ENCODE measurements at places on chromosomes 2 and 18.

DNA sequence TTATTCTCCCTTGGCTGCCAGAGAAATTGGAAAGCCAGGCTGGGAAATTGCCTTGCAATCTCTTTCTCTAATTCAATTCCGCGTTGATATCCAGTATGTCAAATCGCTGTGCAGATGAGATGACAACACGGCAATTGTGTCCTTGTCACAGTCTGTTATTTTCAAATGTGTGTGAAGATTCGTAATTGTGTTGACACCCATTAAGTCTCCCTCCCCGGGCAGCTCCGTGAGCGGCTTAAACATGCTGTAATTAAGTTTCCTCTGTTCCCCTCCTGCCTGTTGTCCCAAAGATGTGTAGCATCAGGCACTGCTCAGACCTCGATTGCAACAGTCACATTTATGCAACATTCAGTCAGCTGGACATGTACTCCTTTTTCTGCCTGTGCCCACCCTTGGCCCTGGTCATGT is 209.5 kb downstream of the LPIN1 start:
- DNase-seq: no peak

DNA sequence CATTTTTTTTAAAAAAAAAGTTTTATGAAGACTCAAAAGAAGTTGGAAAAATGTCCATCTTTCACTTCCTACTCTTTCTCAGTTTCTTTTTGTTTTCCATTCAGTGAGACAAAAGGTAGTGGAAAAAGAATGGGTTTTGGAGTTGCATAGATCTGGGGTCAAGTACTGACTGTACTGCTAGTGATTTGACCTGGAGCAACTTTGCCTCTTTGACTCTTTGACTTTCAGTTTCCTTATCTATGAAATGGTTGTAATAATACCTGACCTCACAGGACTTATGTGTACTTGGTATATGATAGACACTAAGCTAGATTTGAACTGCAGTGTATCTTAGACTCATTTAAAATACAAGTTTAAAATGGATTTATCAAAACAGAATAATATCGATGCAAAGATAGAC is 3.5 kb upstream of the KCNE4 start:
- no peak for DNase-seq

- no peak for DNase-seq
Measured at GRCh38 chr2:168200930-168201583, 46.3 kb downstream of the STK39 start.

DNA sequence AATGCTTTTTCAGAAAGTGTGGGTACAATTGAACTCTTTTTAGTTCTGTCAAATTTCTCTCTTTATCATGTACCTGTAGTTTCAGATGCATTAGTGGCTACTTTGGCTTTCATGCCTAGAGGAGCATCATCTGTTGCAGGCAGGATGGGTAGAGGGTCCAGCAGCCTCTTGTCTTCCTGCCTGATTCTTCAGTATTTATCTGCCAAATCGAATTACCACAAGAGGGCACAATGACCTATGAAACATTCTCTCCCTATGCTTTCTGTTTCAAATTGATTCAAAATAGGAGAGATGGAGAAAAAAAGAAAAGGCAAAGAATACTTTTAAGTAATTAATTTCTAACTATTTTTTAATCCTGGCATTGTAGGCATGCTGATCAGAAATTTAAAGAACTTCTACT is 477.2 kb downstream of the TRIB2 start:
- DNase-seq: no peak

DNA sequence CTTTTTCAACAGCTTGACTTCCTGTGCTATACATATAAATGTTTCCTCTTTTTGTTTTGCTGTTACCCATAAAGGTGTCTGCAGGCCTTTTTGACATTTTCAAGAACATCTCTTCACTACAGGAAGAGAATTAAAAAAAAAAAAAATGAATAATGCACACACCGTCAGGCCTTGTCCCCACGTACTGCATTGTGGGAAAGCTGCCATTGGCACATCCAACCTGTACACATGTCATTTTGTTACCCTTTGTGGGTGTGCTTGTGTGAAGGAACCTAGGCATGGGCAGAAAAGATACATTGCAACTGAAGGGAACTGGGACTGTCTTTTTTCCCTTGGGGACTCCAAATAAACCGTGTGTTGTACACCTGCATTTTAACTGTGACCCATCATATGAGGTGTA is 16.8 kb upstream of the TMEM37 start:
- DNase-seq: no peak

- DNase-seq: no peak
Measured at GRCh38 chr2:172667581-172668325, 67.9 kb upstream of the RAPGEF4 start.

Measured in HS-27A (cell line).